ENCODE measurements at places on chromosomes 4 and X. TPM values are rescaled to one million over a fixed set of nuclear protein-coding genes. Genes with fewer than 3 reads are reported as not detected.

The STK32B gene
- 0.36 TPM for total RNA-seq

The UGT2B10 gene
- not detected for total RNA-seq

The FGD1 gene
- 6.5 TPM for total RNA-seq

The SYTL4 gene
- 3.1 TPM for total RNA-seq

The IL13RA1 gene
- total RNA-seq, result 64.1 TPM

Data from cardiac atrium fibroblast (primary cell).